T-helper 2 cell treated with Interferon-gamma antibody and Interleukin-4, amounts not matched to agents 5 μg/mL and 100 μg/mL, for 36 hours (primary cell): ENCODE measurements at places on chromosomes 5 and 9.

DNA sequence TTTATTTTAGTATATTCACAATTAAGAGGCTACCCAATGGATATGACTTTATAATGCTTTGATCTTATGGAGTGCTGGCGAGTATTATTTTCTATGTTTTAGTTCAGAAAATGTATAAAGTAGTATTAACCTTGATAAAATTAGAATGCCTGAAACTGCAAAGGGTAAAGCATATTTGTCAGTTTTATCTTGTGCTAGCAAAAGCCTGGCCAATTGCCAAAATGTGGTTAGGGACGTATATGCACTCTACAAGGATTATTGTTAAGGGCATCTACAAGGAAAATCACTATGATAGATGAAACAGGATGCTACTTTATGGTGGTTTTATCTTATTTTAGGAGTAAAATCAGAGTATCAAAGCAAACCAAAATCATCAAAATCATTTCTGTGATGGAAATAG, 281.7 kb downstream of the CCDC171 start:
- H3K27me3 ChIP-seq = no peaks in the 10 kb centered on the region
- no peak overlapping the region for H3K4me3 ChIP-seq
- DNase-seq = no peak
- no peaks in the 10 kb centered on the region for H3K36me3 ChIP-seq

DNA sequence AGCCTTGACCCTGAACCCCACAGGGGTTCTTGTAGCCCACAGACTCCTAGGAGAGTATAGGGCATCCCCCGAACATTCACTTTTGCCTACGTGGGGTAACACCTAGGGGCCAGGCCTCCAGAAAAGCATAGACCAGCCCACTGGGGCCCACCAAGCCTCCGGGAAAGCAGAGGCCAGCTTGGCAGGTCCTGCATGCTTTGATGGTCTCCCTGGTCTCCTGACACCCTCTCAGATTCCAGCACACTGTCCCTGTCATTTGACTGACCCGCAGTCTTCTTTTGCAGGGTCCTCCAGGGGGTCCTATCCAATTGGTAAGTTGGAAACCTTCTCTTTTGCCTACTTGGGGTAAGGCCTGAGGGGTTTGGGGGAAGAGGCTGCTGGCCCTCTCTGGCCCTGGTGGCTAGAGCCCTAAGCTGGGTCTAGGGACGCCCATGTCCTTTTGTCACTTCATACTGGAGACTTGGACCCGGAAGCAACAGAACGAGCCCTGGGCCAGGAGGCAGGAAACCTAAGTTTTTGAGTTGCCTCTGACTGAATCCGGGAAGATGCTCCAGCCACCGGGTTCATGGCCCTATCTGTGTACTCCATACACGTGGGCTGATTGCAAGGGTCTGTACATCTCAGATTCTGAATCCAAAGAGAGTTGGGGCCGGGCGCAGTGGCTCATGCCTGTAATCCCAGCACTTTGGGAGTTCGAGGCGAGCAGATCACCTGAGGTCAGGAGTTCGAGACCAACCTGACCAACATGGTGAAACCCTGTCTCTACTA, 20.9 kb upstream of the ORM1 start:
- no peaks in the 10 kb centered on the region for H3K4me1 ChIP-seq
- no peak overlapping the region for H3K27ac ChIP-seq
- no peaks in the 10 kb centered on the region for H3K27me3 ChIP-seq
- no peaks in the 10 kb centered on the region for H3K36me3 ChIP-seq
- H3K4me3 ChIP-seq = no peak overlapping the region

- H3K4me3 ChIP-seq = peak overlapping the region; percentile 87
- H3K36me3 ChIP-seq = no peaks in the 10 kb centered on the region
- no peak overlapping the region for H3K27ac ChIP-seq
These were observed 9.3 kb upstream of the TRIM36 start for GRCh38 chr5:115179030-115179393.

DNA sequence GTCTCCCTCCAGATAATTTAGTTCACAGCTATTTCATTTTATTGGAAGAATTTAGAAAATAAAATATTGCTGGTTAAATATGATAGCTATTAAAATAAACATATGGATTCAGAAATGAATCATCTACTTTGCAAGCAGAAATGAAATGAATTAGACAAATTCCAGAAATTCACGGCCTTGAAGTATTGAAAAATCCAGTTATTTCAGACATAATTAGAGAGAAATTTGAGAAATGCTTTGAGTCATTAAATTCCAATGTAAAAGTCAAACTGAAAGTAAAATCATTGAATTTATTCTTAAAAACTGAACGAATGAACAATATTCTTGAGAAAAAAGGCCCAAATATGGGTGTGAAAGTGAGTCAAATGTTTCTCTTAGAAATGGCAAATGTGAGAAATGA, 632.6 kb upstream of the EDIL3 start:
- H3K27ac ChIP-seq = no peak overlapping the region
- no peaks in the 10 kb centered on the region for H3K27me3 ChIP-seq
- no peak for DNase-seq
- H3K4me1 ChIP-seq = no peaks in the 10 kb centered on the region
- H3K4me3 ChIP-seq = no peak overlapping the region

- H3K27me3 ChIP-seq = peaks cover 62% of the 10 kb centered on the region
- no peak for DNase-seq
- peaks cover 5% of the 10 kb centered on the region for H3K4me1 ChIP-seq
- no peaks in the 10 kb centered on the region for H3K36me3 ChIP-seq
- H3K4me3 ChIP-seq = peak overlapping the region; percentile 80
- peak overlapping the region; percentile 31 for H3K27ac ChIP-seq
These were observed 608 bp downstream of the ELOVL7 start for GRCh38 chr5:60843386-60843935.

DNA sequence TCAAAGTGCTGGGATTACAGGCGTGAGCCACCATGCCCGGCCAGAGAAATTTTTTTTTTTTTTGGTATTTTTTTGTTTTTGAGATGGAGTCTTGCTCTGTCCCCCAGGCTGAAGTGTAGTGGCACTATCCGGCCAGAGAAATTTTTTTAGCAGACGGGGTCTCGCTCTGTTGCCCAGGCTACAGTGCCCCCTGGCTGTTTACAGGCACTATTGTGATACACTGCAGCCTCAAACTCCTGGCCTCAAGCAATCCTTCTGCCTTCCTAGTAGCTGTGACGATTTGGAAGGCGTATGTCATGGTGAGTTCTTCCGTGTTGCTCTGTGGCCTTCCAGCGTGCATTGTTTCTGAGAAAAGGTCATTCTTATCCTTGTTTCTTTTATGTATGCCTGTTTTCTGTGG, 47.5 kb downstream of the CNOT6 start:
- H3K4me3 ChIP-seq = no peak overlapping the region
- peaks cover 53% of the 10 kb centered on the region for H3K36me3 ChIP-seq
- no peak for DNase-seq
- no peaks in the 10 kb centered on the region for H3K27me3 ChIP-seq

GRCh38 chr5:102809033-102809432, 53.9 kb downstream of the PAM start:
- DNase-seq = no peak
- no peak overlapping the region for H3K27ac ChIP-seq
- H3K4me1 ChIP-seq = no peaks in the 10 kb centered on the region
- no peaks in the 10 kb centered on the region for H3K27me3 ChIP-seq
- no peak overlapping the region for H3K4me3 ChIP-seq
- no peaks in the 10 kb centered on the region for H3K36me3 ChIP-seq

DNA sequence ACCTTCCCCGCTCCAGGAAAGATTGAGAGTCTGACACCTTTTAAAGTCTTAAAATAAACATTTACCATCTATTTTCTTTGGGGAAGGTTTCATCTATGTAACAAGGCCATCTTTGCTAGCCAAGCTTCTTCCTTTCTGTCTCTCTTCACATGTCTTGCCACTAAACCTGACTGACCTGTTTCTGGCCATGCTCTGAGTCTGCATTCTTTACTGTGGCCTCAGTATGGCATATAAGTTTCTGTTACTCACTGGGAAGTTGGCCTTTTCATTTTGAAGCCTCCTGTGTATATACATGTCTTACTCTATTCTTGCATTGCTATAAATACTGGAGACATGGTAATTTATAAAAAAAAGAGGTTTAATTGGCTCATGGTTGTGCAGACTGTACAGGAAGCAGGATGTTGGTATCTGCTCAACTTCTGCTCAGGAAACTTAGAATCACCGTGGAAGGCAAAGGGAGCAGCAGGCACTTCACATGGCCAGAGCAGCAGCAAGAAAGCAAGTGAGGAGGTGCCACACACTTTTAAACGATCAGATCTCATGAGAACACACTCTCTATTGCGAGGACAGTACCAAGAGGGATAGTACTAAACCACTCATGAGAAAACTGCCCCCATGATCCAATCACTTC, 48.1 kb downstream of the KCNV2 start:
- peaks cover 26% of the 10 kb centered on the region for H3K36me3 ChIP-seq
- peaks cover 28% of the 10 kb centered on the region for H3K4me1 ChIP-seq
- H3K4me3 ChIP-seq = peak overlapping the region; percentile 22
- H3K27ac ChIP-seq = peak overlapping the region; percentile 84
- H3K27me3 ChIP-seq = no peaks in the 10 kb centered on the region

GRCh38 chr9:132023419-132024180, 56.1 kb downstream of the MED27 start:
- no peaks in the 10 kb centered on the region for H3K27me3 ChIP-seq
- no peak for DNase-seq
- no peaks in the 10 kb centered on the region for H3K4me1 ChIP-seq
- H3K36me3 ChIP-seq = no peaks in the 10 kb centered on the region
- no peak overlapping the region for H3K27ac ChIP-seq

DNA sequence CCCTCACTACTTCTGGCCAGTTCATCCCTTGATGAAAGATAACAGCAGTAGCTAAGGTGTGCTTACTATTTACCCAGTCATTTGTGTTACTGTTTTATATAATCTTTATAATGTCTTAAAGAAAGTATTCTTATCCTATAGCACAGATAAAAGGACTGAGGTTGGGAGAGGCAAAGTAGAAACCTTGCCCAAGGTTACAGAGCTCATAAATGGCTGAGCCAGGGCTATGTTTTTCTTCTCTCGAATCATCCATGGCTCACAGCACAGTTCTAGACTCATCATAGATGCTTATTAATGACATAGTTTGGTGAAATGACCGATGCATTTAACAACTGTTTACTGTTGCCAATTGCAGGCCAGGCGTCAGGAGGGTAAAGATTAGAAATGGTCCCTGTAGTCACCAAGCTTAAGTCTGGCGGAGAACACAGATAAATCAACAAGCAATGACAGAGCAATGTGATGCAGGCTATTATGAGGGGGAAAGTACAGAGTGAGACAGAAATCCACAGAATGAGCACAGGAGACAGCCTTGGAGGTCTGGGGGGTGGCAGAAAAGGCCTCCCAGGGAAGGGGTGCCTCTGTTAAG, 65.6 kb upstream of the ZNF622 start:
- no peak overlapping the region for H3K4me3 ChIP-seq
- no peak for DNase-seq
- H3K27ac ChIP-seq = no peak overlapping the region
- H3K27me3 ChIP-seq = no peaks in the 10 kb centered on the region
- no peaks in the 10 kb centered on the region for H3K4me1 ChIP-seq
- peaks cover 3% of the 10 kb centered on the region for H3K36me3 ChIP-seq

- peak overlapping the region; percentile 33 for H3K4me3 ChIP-seq
- no peaks in the 10 kb centered on the region for H3K27me3 ChIP-seq
- H3K36me3 ChIP-seq = no peaks in the 10 kb centered on the region
- peak overlapping the region; percentile 41 for H3K27ac ChIP-seq
- H3K4me1 ChIP-seq = peaks cover 67% of the 10 kb centered on the region
These were observed 63.7 kb downstream of the MLLT3 start for GRCh38 chr9:20558566-20559016.

- no peaks in the 10 kb centered on the region for H3K27me3 ChIP-seq
- H3K36me3 ChIP-seq = peaks cover 50% of the 10 kb centered on the region
- peak overlapping the region; percentile 97 for H3K4me3 ChIP-seq
- peak overlapping the region; percentile 99 for H3K27ac ChIP-seq
These were observed 27.9 kb upstream of the MGAT1 start for GRCh38 chr5:180830253-180831138.

- H3K36me3 ChIP-seq = no peaks in the 10 kb centered on the region
- H3K4me3 ChIP-seq = no peak overlapping the region
- no peak for DNase-seq
- no peaks in the 10 kb centered on the region for H3K4me1 ChIP-seq
These were observed 389.6 kb downstream of the SEMA5A start for GRCh38 chr5:9156282-9156681.

GRCh38 chr5:10442576-10442975, 897 bp downstream of the ROPN1L start:
- peaks cover 36% of the 10 kb centered on the region for H3K36me3 ChIP-seq
- no peak for DNase-seq
- peaks cover 49% of the 10 kb centered on the region for H3K4me1 ChIP-seq
- H3K27me3 ChIP-seq = peaks cover 7% of the 10 kb centered on the region

- peaks cover 23% of the 10 kb centered on the region for H3K4me1 ChIP-seq
- peaks cover 8% of the 10 kb centered on the region for H3K36me3 ChIP-seq
- DNase-seq = no peak
- no peak overlapping the region for H3K4me3 ChIP-seq
- no peaks in the 10 kb centered on the region for H3K27me3 ChIP-seq
- no peak overlapping the region for H3K27ac ChIP-seq
These were observed 3.1 kb upstream of the STOM start for GRCh38 chr9:121373011-121373729.

- H3K36me3 ChIP-seq = no peaks in the 10 kb centered on the region
- H3K4me3 ChIP-seq = peak overlapping the region; percentile 69
- DNase-seq = peak; percentile 48
- H3K4me1 ChIP-seq = peaks cover 19% of the 10 kb centered on the region
- no peak overlapping the region for H3K27ac ChIP-seq
These were observed 1.1 kb downstream of the CFAP77 start for GRCh38 chr9:132411091-132411508.

DNA sequence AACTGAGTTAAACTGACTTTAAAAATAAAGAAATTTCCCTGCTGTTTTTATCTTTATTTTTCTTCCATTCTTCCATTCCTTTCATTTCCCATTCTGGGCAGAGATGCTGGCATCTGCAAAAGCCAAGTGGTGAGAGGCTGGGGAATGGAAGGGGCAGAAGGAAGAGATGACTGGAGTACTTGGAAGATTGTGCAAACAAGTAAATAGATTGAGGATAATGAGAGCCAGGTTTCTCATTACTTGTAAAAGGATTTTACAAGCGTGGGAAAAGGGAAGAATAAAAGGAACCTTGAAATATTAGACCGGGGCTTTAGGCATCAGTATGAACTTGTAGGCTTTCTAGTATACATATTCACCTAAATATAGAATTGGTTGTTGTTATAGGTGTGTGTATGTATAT, 341.2 kb downstream of the CAAP1 start:
- H3K27me3 ChIP-seq = no peaks in the 10 kb centered on the region
- H3K4me1 ChIP-seq = no peaks in the 10 kb centered on the region

DNA sequence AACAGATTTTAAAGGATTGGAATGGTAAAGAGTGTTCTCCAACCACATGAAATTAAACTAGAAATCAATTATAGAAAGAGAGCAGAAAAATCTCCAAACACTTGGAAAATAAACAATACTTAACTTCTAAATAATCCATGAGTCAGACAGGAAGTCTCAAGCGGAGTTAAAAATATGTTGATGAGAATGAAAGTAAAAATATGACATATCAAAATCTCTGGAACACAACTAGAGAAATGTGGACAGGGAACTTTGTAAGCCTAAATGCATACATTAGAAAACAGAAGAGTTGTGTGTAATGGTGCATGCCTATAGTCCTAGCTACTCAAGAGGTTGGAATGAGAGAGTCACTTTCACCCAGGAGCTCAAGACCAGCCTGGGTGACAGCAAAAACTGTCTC, 47.9 kb upstream of the ZNF618 start:
- no peak overlapping the region for H3K4me3 ChIP-seq
- peaks cover 4% of the 10 kb centered on the region for H3K4me1 ChIP-seq
- H3K27ac ChIP-seq = no peak overlapping the region
- no peak for DNase-seq
